ENCODE measurements at places on chromosomes 16 and 17.

GRCh38 chr16:11320170-11320569 is 25.1 kb upstream of the RMI2 start:
- DNase-seq = no peak

DNA sequence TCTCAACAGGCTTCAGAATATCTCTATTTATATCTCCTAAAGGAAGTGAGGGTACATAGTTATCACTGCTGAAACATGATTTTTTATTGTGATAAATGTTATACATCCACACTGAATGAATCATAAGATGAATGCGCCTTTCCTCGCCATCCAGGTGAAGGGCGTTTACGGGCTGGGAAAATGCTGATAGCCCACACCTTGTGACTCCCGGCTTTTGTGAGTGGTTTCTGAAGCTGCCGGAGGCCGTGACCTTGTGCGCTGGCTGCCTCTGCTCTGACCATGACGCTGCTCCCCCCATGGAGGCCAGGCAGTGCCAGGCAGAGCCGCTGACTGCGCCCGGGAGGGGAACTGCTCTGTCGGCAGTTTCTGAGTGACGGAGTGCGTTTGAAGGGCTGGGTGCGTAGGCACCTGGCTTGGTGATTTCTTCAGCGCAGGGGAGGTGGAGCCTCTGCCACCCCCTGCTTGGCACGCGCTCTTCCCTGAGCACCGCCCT is 97.2 kb downstream of the RAP1GAP2 start:
- no peak for DNase-seq

GRCh38 chr17:75791254-75791653 is 6.6 kb downstream of the UNK start:
- no peak for DNase-seq

DNA sequence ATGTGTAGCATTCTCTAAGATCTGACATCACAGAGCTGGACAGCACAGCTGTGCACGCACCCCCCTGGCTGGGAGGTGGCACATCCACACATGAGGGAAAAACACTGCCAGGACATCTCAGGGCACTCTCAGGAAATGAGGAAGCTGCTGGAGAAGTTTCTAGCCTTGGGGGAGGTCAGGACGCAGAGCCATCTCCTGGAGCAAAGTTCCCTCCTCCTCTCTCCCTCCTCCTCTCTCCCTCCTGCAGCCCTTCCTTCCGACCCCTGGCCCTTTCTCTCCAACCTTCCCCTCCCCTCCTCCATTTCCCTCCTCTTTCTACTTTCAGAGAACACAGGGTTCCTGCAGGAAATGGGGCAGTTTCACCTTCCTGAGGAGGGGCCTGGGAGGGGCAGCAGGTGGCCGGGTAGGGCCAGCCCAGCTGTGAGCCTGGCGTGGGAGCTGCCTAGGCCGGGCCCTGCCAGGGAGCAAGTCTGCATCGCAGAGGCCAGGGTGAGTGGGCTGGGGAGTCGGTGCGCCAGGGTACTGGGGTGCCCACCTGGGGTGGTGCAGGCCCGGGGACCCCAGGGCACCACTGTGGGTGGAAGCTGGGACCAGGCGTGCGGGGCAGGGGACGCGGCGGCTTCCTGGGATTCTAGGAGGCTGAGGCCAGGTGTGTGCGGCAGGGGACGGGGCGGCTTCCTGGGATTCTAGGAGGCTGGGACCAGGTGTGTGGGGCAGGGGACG is at the start of gene DPEP1:
Gene DPEP1 (plus strand): TSS at position 412 of the 723 bp plus-strand sequence. CDS start 16,769 bp downstream, outside the sequence.
- no peak for DNase-seq

All from T-cell (primary cell).